ENCODE measurements at places on chromosomes 3 and 15. TPM values are rescaled to one million over a fixed set of nuclear protein-coding genes. Genes with fewer than 3 reads are reported as not detected.

The ABHD17C gene
- 25.6 TPM for total RNA-seq

The SMCO1 gene
- not detected for total RNA-seq

The ARPIN gene
- 5.1 TPM for total RNA-seq

The LYZL4 gene
- total RNA-seq, result not detected

The COLQ gene
- under 0.01 TPM for total RNA-seq

The CKMT1B gene
- total RNA-seq, result 69.5 TPM

The ACVR2B gene
- total RNA-seq, result 7.5 TPM

The RTP1 gene
- total RNA-seq, result not detected

The ALPK3 gene
- total RNA-seq, result under 0.01 TPM

The PLSCR4 gene
- total RNA-seq, result 1.9 TPM

The AMIGO3 gene
- total RNA-seq, result not detected

The INTS14 gene
- total RNA-seq, result 41.3 TPM

The NECTIN3 gene
- 2.4 TPM for total RNA-seq

The IRAK2 gene
- 20.1 TPM for total RNA-seq

The NANOGP8 gene
- not detected for total RNA-seq

The MEF2A gene
- 47.3 TPM for total RNA-seq

The OIP5 gene
- 0.28 TPM for total RNA-seq

The MAP6D1 gene
- 0.68 TPM for total RNA-seq

The TMEM108 gene
- not detected for total RNA-seq

The HRH1 gene
- 5.1 TPM for total RNA-seq

The TLR9 gene
- total RNA-seq, result 0.07 TPM

The DNAJC19 gene
- total RNA-seq, result 31.3 TPM

The TP63 gene
- 254 TPM for total RNA-seq

The CLDN16 gene
- total RNA-seq, result 1.0 TPM

The CIB2 gene
- 5.6 TPM for total RNA-seq

The CELSR3 gene
- total RNA-seq, result 1.8 TPM

The NUP210 gene
- total RNA-seq, result under 0.01 TPM

The GRAMD2A gene
- total RNA-seq, result 7.2 TPM

The DOCK3 gene
- under 0.01 TPM for total RNA-seq

The CTXN2 gene
- total RNA-seq, result not detected

The ADIPOQ gene
- total RNA-seq, result not detected

The ZBTB47 gene
- 20.6 TPM for total RNA-seq

The RHCG gene
- total RNA-seq, result 195 TPM

The GOLGA6L7 gene
- not detected for total RNA-seq

The A4GNT gene
- total RNA-seq, result not detected

The PIGZ gene
- 0.34 TPM for total RNA-seq

The ABHD10 gene
- total RNA-seq, result 36.2 TPM

The ZDHHC23 gene
- 1.7 TPM for total RNA-seq

The DAPK2 gene
- total RNA-seq, result 2.1 TPM

The CXCR6 gene
- total RNA-seq, result not detected

The XCR1 gene
- total RNA-seq, result not detected

The CKMT1A gene
- total RNA-seq, result 21.5 TPM

The DNAH12 gene
- under 0.01 TPM for total RNA-seq

The VGLL3 gene
- total RNA-seq, result 14.7 TPM

The GOLGA6B gene
- not detected for total RNA-seq

The GOLGA6L25 gene
- not detected for total RNA-seq

The TRIM42 gene
- total RNA-seq, result not detected

Data from nasal cavity respiratory epithelium epithelial cell of viscerocranial mucosa (primary cell).